ENCODE measurements at places on chromosomes 6 and 20. TPM values are rescaled to one million over a fixed set of nuclear protein-coding genes. Genes with fewer than 3 reads are reported as not detected.

- H3K36me3 ChIP-seq, result peaks cover 21% of the 10 kb centered on the region
- no peaks in the 10 kb centered on the region for H3K27me3 ChIP-seq
- H3K27ac ChIP-seq, result no peak overlapping the region
- peaks cover 6% of the 10 kb centered on the region for H3K4me1 ChIP-seq
Measured at GRCh38 chr20:34473262-34473883, 42.8 kb upstream of the DYNLRB1 start.

HAO1 gene
- not detected for total RNA-seq

- no peaks in the 10 kb centered on the region for H3K27me3 ChIP-seq
- no peak overlapping the region for H3K27ac ChIP-seq
- DNase-seq, result no peak
- no peaks in the 10 kb centered on the region for H3K36me3 ChIP-seq
- no peak overlapping the region for H3K4me3 ChIP-seq
Measured at GRCh38 chr6:113377362-113377942, 479.7 kb upstream of the MARCKS start.

- no peak overlapping the region for H3K4me3 ChIP-seq
- DNase-seq, result no peak
- H3K27ac ChIP-seq, result no peak overlapping the region
- peaks cover 8% of the 10 kb centered on the region for H3K4me1 ChIP-seq
- no peaks in the 10 kb centered on the region for H3K27me3 ChIP-seq
Measured at GRCh38 chr6:41767112-41767833, 12.4 kb downstream of the FRS3 start.

GRCh38 chr6:43963203-43963602 is 164.0 kb downstream of the MRPL14 start:
- DNase-seq, result no peak
- H3K36me3 ChIP-seq, result no peaks in the 10 kb centered on the region
- no peak overlapping the region for H3K4me3 ChIP-seq
- H3K27me3 ChIP-seq, result peaks cover 10% of the 10 kb centered on the region
- H3K27ac ChIP-seq, result no peak overlapping the region

DNA sequence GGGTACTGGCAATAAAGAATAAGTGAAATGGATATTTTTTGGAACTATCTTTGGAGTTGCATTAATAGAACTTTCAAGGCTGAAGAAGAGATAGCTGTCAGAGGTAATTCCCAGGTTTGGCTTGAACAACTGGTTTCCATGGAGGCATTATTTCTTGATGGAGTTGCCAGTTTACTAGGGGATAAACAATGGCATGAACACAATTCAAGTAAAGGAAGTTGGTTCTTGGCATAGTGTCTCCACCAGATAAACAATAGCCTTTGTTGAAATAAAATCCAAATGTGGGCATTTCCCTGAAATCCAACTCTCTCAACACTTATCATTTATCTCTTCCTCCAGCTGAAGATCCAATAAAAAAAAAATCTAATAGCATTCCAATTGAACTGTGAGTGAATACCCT is 454.9 kb downstream of the C6orf118 start:
- H3K4me3 ChIP-seq, result no peak overlapping the region
- no peaks in the 10 kb centered on the region for H3K36me3 ChIP-seq
- no peaks in the 10 kb centered on the region for H3K4me1 ChIP-seq
- no peaks in the 10 kb centered on the region for H3K27me3 ChIP-seq
- H3K27ac ChIP-seq, result no peak overlapping the region
- DNase-seq, result no peak

- no peak overlapping the region for H3K4me3 ChIP-seq
- no peak overlapping the region for H3K27ac ChIP-seq
- peaks cover 10% of the 10 kb centered on the region for H3K36me3 ChIP-seq
- H3K4me1 ChIP-seq, result peaks cover 72% of the 10 kb centered on the region
- no peak for DNase-seq
Measured at GRCh38 chr6:4853349-4853748, 77.1 kb downstream of the CDYL start.

GRCh38 chr6:90816764-90817163 is 229.9 kb upstream of the MAP3K7 start:
- H3K4me3 ChIP-seq, result no peak overlapping the region
- no peaks in the 10 kb centered on the region for H3K36me3 ChIP-seq
- H3K27me3 ChIP-seq, result no peaks in the 10 kb centered on the region
- H3K27ac ChIP-seq, result no peak overlapping the region

FAM50B gene
- total RNA-seq, result 4.4 TPM

DNA sequence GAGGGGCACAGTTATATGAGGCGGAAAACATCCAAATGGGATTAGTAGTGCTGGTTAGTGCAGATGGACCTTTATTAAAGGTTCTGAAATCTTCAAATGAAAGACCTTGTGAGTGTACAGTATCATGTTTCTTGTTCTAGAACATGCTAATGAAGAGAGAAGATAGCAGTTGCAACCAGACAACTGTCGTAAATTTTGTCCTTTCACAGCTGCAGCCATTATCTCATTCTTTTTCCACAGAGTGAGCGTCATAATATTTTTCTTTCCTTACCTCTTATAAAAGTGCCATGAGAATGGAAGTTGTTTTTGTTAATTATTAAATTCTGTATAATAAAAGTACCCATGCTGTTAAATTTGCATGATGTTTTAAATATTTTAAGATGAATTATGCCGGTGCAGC is 4.4 kb upstream of the C6orf163 start:
- H3K4me1 ChIP-seq, result peaks cover 2% of the 10 kb centered on the region
- H3K27me3 ChIP-seq, result no peaks in the 10 kb centered on the region
- DNase-seq, result no peak
- no peak overlapping the region for H3K27ac ChIP-seq
- no peak overlapping the region for H3K4me3 ChIP-seq

DAAM2 gene
- not detected for total RNA-seq

GRCh38 chr20:18225632-18226031 is 62.7 kb upstream of the ZNF133 start:
- peaks cover 9% of the 10 kb centered on the region for H3K27me3 ChIP-seq
- no peaks in the 10 kb centered on the region for H3K36me3 ChIP-seq
- H3K27ac ChIP-seq, result no peak overlapping the region
- no peak for DNase-seq
- no peaks in the 10 kb centered on the region for H3K4me1 ChIP-seq

TRIM15 gene
- 0.79 TPM for total RNA-seq

DNA sequence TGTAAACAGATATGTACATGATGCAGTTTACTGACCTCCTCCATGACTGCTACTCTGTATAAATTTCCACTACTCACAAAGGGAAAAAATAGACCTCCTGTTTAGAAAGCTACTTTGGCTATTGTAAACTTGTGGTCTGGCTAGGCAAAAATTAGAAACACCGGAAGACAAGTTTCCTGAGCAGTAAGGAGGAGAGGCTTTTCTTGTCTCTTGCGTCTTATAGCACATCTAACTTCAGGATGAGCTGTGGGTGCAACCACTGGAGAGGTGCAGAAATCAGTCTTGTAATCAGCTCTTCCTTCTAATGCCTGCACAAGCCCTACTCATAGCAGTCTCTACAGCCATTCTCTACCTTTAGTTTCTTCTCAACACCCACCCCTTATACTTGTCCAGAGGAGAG is 296.5 kb upstream of the SLC35B3 start:
- H3K4me1 ChIP-seq, result no peaks in the 10 kb centered on the region
- H3K27me3 ChIP-seq, result peaks cover 3% of the 10 kb centered on the region
- H3K4me3 ChIP-seq, result no peak overlapping the region
- DNase-seq, result no peak
- no peaks in the 10 kb centered on the region for H3K36me3 ChIP-seq
- H3K27ac ChIP-seq, result no peak overlapping the region

- H3K27ac ChIP-seq, result no peak overlapping the region
- DNase-seq, result peak; percentile 35
- peaks cover 21% of the 10 kb centered on the region for H3K4me1 ChIP-seq
Measured at GRCh38 chr20:10671919-10672623, 1.7 kb downstream of the JAG1 start.

TGM2 gene
- not detected for total RNA-seq

MEI4 gene
- total RNA-seq, result not detected

DNA sequence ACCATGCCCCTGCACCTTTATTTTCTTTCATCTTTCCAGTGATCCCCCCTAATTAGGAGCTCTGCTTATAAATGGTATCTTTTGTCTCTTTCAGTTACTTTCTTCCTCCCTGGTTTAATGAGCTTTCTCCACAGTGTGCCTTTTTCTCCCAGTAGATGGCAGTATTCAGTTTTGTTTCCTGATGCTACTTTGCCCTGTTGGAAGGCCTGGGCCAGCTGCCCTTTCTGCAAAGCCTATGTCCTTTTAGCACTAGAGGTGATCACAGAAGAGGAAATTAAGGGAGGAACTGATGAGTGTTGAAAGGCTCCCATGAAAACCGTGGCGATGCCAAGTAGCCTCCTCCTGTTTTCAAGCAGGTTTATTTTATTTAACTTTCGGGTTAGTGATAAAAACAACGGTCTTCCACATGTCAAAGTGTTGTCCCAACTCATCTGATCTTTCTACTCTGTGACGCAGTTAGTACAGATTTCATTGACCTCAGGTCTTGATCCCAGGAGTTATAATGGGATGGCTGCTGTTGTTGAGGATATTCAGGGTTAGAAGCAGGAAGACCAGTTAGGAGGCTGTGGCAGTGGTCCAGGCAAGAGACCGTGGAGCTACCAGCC is 184.2 kb upstream of the BMP2 start:
- no peaks in the 10 kb centered on the region for H3K27me3 ChIP-seq
- H3K4me3 ChIP-seq, result no peak overlapping the region
- DNase-seq, result no peak
- H3K4me1 ChIP-seq, result no peaks in the 10 kb centered on the region
- no peak overlapping the region for H3K27ac ChIP-seq

DNA sequence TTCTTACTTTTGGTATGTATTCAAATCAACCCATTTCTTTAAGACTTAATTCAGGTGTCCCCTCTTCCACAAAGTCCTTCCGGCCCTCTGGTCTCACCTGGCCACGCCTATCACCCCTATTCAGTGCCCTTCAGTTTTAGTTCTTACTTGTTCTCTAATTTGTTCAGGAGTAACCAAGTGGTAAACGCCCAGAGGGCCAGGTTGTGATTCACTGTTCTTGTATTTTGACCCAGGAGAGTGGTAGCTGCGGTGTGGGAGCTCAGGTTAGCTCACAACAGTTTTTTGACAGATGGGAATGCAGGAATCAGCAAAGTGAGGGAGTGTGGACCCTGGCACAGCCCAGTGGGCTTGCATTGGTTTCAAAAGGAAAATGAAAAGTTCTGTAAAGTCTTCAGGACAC is 81.7 kb upstream of the RIPOR2 start:
- no peak for DNase-seq
- peaks cover 59% of the 10 kb centered on the region for H3K4me1 ChIP-seq
- no peaks in the 10 kb centered on the region for H3K27me3 ChIP-seq

DNA sequence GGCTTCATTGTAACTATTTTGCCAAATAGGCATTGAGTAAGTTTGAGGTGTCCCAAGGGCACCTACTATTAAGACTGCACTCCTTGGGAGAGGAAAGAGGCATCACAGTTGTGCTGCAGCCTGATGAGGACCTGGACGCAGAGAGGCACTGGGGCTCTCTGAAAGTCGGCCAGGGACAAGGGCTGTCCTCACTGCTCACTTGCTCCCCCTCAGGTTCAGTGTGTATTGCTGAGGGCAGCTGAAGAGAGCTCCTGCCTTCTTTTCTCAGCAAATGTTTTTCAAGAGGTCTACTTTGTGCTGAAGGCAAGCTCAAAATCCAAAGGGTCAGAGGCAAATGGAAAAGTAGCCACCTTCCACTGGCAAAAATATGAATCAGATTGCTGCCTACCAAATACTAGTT is 331.8 kb downstream of the RIMS1 start:
- no peak overlapping the region for H3K4me3 ChIP-seq
- H3K27me3 ChIP-seq, result no peaks in the 10 kb centered on the region
- H3K27ac ChIP-seq, result no peak overlapping the region
- DNase-seq, result no peak
- H3K4me1 ChIP-seq, result no peaks in the 10 kb centered on the region
- H3K36me3 ChIP-seq, result no peaks in the 10 kb centered on the region

DNA sequence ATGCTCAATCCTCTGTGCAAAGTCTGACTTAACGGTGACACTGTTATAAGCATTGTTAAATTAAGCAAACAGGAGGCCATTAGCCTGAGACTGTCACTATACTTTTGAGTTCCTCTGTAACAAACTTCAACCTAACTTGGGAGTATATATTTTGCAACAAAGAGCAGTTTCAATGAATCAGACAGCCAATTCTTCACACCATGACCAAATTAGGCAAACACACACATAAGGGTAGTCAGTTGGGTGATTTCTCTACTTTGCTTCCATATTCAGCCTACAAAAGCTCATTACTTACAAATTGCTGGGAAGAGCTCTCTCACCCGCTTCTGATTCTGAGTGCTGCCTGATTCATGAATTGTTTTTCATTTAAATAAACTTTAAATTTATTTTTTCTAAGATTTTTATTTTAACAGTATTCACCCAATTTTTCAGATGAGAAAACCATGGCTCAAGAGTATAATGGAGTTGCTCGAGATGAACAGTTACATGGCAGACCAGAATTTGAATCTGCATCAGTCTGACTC is 60.5 kb downstream of the HACE1 start:
- no peak for DNase-seq
- H3K27me3 ChIP-seq, result no peaks in the 10 kb centered on the region
- H3K36me3 ChIP-seq, result peaks cover 22% of the 10 kb centered on the region

GRCh38 chr20:44021186-44021585 is 106.5 kb downstream of the TOX2 start:
- peaks cover 23% of the 10 kb centered on the region for H3K4me1 ChIP-seq
- H3K4me3 ChIP-seq, result no peak overlapping the region
- no peak for DNase-seq
- H3K27ac ChIP-seq, result no peak overlapping the region
- H3K27me3 ChIP-seq, result no peaks in the 10 kb centered on the region
- no peaks in the 10 kb centered on the region for H3K36me3 ChIP-seq

PNLDC1 gene
- total RNA-seq, result 0.40 TPM

GRCh38 chr6:164008902-164009301 is 594.4 kb downstream of the QKI start:
- no peak overlapping the region for H3K27ac ChIP-seq
- no peaks in the 10 kb centered on the region for H3K4me1 ChIP-seq
- no peak for DNase-seq
- no peak overlapping the region for H3K4me3 ChIP-seq
- H3K36me3 ChIP-seq, result no peaks in the 10 kb centered on the region

GRCh38 chr6:215335-216034 is 76.8 kb upstream of the DUSP22 start:
- H3K36me3 ChIP-seq, result peaks cover 1% of the 10 kb centered on the region
- peaks cover 41% of the 10 kb centered on the region for H3K4me1 ChIP-seq
- H3K4me3 ChIP-seq, result no peak overlapping the region
- H3K27ac ChIP-seq, result peak overlapping the region; percentile 71
- peaks cover 9% of the 10 kb centered on the region for H3K27me3 ChIP-seq

GRCh38 chr6:56370561-56371211 is 123.3 kb upstream of the COL21A1 start:
- H3K27me3 ChIP-seq, result peaks cover 4% of the 10 kb centered on the region
- H3K36me3 ChIP-seq, result no peaks in the 10 kb centered on the region
- no peak overlapping the region for H3K4me3 ChIP-seq
- H3K4me1 ChIP-seq, result peaks cover 9% of the 10 kb centered on the region

DNA sequence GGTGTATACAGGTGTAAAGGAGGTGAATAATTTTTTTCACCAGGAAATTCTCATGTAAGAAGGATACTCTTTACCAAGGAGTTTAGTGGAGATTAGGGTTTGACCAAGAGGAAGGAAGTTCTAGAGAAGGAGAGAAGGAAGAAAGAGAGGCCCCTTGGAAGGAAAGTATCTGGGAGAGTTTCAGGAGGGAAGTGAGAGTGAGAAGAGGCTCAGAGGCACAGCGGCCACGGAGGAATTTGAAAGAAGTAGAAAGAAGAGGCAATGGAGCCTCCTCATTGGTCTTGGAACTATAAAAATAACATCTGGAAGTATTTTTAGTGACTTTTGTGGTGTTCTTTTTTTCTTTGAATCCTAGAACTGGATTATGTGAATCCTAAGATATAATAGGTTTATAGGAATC is 50.8 kb upstream of the MCUR1 start:
- no peak overlapping the region for H3K4me3 ChIP-seq
- DNase-seq, result no peak
- H3K27ac ChIP-seq, result no peak overlapping the region
- peaks cover 3% of the 10 kb centered on the region for H3K4me1 ChIP-seq
- no peaks in the 10 kb centered on the region for H3K36me3 ChIP-seq

Data from activated naive CD4-positive, alpha-beta T cell treated with anti-CD3 and anti-CD28 coated beads for 36 hours (primary cell).